NCI-H1417 (cell line): ENCODE measurements at places on chromosomes 3 and 15.
A peak's percentile ranks its signal among the peaks of the same experiment; 100 is the strongest.

GRCh38 chr15:28132524-28133275 is 33.6 kb upstream of the OCA2 start:
- no peak for DNase-seq

GRCh38 chr3:123610331-123610730 is 25.5 kb upstream of the HACD2 start:
- no peak for DNase-seq

- DNase-seq = no peak
Measured at GRCh38 chr3:130491431-130491830, 25.5 kb upstream of the COL6A6 start.

GRCh38 chr3:131549340-131549739 is 46.6 kb upstream of the MRPL3 start:
- no peak for DNase-seq

DNA sequence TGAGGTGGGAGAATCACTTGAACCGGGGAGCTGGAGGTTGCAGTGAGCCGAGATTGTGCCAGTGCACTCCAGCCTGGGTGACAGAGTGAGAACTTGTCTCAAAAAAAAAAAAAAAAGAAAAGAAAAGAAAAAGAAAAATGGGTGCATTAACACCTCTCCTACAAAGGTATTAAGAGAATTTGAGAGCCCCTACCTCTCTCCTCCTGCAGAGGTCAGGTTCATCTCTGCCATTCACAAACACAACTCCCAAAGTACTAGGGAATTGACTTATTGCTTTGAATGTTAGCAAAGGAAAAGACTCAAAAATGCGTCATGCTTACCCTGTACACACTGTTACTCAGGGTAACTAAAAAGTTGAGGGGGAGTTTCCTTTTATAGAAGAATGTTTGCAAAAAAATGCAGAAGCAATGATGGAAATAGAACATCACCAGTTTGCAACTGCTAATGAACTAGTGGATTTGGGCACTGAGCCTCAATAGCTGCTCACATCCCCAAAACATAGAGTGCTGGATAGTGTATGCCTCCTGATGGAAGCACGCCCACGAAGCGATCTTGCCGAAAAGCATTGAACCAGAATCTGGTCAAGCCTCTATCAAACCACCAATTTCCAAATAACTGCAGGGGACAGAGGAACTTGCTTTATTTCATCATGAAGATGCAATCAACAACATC is 15.5 kb upstream of the LYZL4 start:
- DNase-seq = no peak

DNA sequence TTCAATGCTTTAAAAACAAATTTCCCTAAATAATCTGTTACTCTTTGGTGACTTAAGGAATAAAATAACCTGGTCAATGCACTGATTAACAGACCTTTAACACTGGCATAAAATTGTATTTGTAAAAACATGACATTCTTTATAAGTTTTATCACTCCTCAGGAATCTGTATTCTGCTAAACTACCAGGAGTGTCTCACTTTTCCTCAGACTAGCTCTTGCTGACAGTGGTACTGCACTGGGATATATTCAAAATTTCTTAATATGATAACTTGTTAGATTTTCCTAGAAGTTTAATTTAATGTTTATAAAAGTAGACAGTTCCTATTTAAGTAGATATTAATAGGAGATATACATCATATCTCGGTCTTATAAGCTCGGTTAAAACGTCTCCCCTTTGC is 363.4 kb upstream of the ARHGEF26 start:
- DNase-seq = no peak

DNA sequence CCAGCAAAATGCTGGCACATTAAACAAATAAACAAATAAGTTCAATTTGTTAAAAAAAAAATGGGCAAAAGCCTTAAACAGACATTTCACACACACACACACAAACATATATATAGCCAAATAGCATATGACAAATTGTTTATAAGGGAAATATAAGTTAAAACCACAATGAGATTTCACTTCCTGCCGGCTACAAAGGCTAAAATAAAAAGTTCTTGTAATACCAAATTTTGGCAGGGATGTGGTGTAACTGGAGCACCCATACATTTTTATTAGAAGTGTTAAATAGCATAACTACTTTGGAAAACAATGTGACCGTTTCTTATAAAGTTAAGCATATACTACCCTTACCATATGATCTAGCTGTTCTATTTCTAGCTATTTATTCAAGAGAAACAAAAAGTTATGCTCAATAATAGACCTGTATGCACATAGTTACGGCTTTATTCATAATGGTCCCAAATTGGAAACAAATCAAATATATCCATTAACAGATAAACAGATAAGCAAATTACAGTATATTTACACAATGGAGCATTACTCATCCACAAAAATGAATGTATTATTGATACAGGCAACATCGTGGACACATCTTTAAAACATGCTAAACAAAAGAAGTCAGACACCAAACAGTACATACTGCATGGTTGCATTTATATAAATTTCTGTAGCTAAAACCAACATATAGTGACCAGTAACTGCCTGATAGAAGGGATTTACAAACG is 93.9 kb downstream of the EOMES start:
- no peak for DNase-seq

DNA sequence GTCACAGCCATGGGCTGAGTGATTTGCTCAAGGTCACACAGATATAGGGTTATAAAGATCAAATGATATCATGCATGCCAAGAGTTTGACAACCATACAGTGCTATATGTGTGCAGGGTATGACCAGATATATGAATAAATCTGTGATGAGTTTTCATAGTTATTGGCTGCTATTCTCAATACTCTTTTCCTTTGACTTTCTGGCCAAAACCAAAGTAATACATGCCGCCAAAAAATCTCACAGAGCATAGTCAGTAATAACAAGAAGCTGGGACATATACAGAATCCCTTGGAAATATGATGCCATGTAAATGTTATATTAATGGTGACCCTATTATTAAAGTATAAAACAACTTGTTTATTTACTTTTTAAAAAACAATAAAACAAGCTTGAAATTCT is 11.6 kb upstream of the TSC22D2 start:
- DNase-seq = no peak

- peak; percentile 83 for DNase-seq
Measured at GRCh38 chr15:65400760-65401610, 21.8 kb downstream of the IGDCC4 start.

DNA sequence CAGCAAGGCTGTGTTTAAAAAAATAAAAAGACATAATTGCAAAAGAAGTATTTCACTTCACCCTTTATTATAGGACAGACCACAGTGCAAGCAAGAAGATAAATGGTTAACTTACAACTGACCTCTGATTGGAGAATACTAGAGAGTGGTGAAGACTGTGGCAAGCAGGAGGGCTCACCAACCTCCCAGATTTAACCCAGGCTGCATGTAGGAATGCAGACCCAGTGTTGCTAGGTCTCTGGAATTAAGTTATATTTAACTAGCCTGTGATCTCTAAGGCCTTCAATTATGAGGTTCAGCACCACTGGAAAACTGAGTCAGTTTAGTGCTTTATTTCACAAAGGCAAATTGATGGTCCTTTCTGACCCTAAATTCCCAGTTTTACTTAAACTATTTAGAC is 436.6 kb downstream of the LPP start:
- DNase-seq = no peak

GRCh38 chr3:142022381-142022780 is 127.0 kb downstream of the TFDP2 start:
- DNase-seq = no peak

DNA sequence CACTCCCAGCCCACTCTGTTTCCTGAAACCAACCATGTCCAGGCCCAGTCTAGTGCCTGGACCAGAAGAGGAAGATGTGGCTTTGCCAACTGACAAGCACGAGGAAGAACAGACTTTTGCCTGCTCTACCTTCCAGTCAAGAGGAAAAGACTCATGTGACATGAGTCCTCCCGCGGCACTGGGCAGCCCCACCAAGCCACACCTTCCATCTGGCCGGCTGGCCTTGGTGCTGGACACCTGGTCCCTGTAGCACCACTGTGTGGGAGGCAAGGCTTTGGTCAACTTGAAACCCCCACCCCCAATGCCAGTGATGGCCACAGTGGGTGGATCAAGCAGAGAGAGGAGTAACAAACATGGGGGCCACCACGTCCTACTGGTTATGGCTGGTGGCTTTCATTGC is 12.5 kb downstream of the CHDH start:
- DNase-seq = no peak

- DNase-seq = no peak
Measured at GRCh38 chr15:41847206-41847605, 8.6 kb downstream of the PLA2G4B start.

- DNase-seq = no peak
Measured at GRCh38 chr15:44722011-44722410, 10.7 kb downstream of the B2M start.

GRCh38 chr3:37346227-37347005 is 172.0 kb upstream of the LRRFIP2 start:
- no peak for DNase-seq

DNA sequence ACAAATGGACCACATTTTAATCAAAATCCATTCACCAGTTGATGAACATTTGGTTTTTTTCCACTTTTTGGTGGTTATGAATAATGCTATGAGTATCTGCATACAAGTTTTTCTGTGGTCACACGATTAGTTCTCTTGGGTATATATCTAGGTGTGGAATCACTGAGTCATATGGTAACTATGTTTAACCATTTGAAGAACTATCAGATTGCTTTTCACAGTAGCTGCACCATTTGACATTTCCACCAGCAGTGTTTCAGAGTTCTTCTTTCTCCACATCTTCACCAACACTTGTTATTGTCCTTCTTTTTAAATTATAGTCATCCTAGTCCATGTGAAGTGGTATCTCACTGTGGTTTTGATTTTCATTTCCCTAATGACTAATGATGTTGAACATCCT is 33.3 kb upstream of the ATG7 start:
- DNase-seq = no peak

DNA sequence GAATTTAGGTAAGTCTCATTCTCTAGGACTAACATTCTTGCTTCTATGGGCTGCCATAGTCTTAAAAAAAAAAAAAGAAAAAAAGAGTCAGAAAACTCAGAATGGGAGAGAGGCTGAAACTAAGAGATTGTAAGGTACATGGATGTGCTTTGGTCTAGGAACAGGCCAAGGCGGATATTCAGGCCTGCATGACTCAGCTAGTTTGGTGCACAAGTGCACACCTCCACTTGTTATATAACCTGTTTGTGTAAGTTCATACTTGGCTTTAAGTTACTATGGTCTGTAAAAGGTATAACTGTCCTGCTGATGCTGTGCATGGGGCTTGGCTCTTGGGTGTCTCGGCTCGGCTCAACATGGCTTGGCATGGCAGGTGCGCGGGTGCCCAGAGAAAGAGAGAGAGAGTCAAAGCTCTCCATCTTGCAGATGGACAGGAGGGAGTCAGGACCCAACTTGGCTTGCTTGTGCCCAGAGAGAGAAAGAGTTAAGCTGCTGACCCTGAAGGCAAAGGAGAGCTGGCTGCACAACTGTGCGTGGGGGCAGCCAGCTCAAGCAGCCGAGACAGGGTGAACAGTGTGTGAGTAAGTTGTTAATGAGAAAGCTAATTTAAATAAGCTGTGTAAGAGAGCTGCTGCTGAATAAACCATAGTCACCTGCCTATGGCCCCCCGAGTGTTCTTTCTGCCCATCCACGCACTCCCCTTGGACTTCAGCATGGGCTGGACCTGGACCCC is 31.4 kb upstream of the CHRNB4 start:
- DNase-seq = no peak

GRCh38 chr3:57746156-57747010 is 9.7 kb upstream of the SLMAP start:
- DNase-seq = no peak
